ENCODE measurements at places on chromosomes 6 and 20.

DNA sequence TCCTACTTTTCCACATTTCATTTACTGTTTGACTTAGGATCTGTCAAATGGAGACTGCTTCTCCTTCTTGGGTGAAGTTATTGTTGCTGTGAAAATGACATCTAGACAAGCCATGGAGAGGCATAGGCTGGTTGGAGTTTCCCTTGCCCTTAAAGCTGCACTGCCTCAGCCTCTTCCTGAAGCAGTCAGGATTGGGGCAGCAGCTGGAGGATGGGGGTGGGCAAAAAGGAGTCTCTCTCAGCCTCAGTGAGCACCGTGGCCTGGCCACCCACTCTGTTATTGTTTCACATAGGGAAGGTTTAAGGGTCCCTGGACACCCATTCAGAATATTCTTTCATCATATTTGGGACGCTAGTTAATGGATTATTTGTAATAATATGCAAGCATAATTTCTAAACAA lies 7.7 kb upstream of the ZBTB24 start:
- no peak for DNase-seq

DNA sequence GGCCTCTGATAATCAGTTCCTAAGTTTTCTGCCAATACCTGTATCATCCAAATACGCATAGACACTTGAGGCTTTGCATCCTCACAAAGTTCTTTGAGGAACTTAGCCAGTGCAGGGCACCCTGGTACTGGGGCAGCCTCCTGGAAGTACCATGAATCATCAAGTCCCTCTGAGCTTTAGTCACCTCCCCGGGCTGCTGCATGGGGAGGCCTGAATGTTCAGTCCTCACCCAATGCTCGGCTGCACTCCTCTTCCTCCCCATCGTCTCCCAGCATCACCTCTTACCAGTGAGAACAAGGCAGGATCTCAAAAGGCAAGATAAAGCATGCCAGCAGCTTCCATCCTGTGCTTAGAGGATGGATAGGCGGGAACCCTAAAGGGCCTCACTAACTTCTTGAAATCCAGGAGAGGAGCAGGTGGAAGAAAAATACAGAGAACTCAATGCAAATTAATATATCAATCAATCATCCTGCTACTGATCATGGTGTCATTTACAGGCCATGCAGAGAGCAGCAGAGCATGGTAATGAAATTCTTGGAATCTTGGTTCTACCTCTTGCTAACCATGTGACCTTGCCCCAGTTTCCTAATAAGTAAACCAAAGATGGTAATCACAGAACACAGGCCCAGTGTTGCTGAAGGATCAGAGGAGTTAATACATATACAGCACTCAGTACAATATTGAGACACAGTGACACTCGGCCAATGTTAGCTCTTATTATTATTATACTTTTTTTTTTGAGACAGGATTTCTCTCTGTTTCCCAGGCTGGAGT lies 4.7 kb upstream of the CCN6 start:
- DNase-seq, result no peak

DNA sequence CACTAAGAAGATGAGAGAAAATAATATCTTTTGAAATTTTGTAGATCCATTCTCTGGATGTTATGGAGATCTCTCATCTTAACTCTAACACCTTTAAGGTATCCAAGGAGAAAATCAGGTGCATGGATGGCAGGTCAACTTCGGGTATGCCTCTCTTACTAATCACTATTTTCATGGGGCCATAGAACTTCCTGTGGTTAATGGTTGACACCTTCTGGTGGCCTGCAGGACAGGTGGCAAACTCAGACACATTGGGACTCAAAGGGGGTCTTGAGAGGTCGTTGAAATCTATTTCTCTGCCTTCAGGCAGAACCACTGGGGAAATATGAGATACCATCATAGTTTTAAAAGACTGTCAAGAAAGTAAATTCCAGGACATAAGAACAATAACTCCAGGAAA lies 76.5 kb downstream of the ADAT2 start:
- DNase-seq, result no peak

DNA sequence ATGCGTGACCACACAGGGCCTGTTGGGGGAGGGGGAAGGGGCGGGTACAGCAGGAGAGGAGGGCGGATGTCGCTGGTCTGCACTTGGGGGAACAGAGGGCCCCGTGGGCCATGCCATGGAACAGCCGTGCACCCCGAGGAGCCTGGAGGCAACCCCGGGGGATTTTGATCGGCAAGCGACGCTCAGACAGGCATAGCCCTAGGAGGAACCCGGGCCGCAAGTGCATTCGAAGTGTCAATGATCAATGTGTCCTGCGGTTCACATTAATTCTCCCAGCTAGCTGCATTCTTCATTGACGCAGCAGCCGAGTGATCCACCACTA lies 772.8 kb upstream of the DEFB115 start:
- no peak for DNase-seq

DNA sequence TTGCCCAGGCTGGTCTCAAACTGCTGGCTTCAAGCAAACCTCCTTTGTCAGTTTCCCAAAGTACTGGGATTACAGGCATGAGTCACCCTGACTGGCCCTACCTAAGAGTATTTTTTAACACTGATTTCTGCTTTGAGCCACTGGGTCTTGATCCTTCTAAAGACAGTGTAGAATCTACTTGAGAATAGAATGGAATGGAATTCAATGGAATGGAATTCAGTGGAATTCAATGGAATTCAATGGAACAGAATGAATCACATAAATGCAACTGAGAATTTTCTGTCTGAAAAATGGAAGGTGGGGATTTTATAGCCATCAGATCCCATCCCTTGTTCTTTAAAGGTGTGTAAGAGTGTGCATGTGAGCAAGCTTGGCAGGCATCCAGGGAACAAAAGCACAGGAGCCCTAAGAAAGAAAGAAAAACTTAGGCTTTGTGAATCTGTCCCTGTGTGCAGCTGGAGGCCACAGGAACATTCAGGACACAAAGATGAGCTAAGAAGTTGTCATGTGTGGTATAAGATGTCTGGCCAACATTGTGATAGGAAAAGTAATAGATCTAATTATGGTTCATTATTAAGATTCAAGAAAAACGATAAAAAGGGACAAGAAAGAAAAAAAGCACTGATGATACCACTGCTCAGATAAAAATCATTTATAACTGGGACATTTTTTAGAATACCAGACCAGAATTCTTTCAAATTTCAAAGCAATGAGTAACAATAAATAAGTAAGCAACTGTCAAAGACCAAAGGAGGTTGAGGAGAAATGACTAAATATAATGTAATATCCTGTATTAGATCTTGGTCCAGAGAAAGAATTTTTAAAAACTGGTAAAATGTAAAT lies 681.0 kb upstream of the GJE1 start:
- DNase-seq, result no peak

- no peak for DNase-seq
Measured at GRCh38 chr6:125722886-125723285, 26.5 kb upstream of the HEY2 start.

DNA sequence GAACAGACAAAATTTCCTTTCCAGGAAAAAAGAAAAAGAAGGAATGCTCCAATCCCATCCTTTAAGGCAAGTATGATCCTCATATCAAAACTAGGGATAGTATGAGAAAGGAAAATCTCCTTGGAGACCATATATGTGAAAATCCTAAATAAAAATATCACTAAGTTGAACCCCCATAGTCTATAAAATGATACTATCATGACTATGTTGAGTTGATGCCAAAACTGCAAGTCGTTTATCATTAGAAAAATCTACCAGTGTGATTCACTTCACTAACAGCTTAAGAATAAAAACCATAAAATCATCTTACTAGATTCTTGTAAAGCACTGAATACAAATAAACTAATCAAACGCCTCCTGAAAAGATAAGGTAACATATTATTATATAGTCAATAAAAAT lies 76.6 kb upstream of the STXBP5 start:
- DNase-seq, result peak; percentile 11

DNA sequence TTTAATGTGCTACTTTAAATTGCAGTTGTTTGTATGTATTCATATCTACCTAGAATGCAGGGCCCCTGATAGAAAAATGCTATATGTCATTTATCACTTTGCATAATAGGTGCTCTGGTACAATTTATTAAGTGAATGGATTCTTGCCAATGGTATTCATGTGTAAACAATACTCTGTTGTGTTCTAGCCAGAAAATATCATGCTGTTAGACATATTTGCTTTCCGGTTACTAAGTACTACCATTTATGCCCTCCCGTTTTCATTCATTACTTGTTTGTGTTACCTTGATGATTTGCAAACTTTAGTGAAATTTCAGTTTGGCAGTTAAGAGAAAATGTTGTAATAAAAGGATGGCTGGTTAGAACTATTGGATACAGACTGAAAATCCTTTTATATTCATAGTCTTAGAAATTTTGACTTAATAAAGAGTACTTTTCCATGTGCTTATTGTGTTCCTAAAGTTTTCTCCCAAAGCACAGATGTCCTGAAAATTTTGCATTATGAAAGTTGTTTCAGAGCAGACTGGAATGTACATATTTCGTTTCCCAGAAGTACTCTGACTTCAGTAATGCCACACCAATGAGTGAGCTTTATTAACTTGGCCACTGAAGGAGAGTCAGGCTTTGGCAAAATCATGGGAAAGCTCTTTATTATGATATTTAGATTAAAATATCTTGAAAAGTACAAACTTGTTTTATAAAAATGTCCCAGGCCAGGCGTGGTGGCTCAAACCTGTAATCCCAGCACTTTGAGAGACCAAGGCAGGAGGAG lies 31.5 kb downstream of the RPF2 start:
- no peak for DNase-seq

- DNase-seq, result no peak
Measured at GRCh38 chr6:81704700-81705099, 47.8 kb downstream of the TENT5A start.

- no peak for DNase-seq
Measured at GRCh38 chr6:40860443-40860842, 178.6 kb downstream of the UNC5CL start.

DNA sequence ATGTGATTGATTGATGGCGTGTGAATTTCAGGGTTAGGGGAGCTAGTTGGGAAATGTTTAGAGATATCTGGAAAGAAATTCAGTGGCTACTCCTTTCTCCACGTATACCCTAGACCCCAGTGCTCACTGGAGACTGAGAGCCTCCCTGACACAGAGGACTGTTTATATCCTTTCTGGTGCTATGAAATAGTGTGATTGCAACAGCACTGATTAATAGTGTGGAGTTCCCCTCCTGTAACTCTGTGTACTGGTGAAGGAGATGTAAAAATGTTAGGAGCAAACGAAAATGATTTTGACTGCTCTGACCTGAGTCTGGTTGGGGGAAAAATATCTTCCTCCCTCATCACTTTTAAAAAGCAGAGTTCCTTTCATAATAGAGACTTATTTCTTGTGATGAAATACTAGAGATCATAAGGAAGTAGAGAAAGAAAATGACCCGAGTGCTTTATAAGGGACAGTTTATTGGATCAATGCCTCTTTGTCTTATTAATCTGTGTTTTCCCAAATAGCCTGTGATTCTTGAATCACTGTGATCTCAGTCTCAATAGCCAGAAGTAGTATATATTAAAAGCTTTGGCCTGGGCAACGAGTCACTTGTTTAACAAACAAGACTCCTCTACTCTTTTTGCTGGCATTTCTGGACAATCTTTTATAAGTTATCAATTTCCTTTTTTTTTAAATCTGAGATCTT lies 92.3 kb downstream of the RNF182 start:
- DNase-seq, result no peak

GRCh38 chr6:57432919-57433684 lies 115.7 kb downstream of the PRIM2 start:
- no peak for DNase-seq

GRCh38 chr6:90807791-90808701 lies 221.2 kb upstream of the MAP3K7 start:
- DNase-seq, result no peak

- DNase-seq, result no peak
Measured at GRCh38 chr20:58482416-58482815, 32.8 kb downstream of the APCDD1L start.

- no peak for DNase-seq
Measured at GRCh38 chr20:48544402-48545339, 283.1 kb downstream of the PREX1 start.

- no peak for DNase-seq
Measured at GRCh38 chr6:33957892-33958525, 154.2 kb upstream of the MLN start.

- no peak for DNase-seq
Measured at GRCh38 chr6:141541581-141542324, 591.0 kb upstream of the GJE1 start.

- peak; percentile 3 for DNase-seq
Measured at GRCh38 chr6:74075323-74075722, 379.3 kb downstream of the CD109 start.

DNA sequence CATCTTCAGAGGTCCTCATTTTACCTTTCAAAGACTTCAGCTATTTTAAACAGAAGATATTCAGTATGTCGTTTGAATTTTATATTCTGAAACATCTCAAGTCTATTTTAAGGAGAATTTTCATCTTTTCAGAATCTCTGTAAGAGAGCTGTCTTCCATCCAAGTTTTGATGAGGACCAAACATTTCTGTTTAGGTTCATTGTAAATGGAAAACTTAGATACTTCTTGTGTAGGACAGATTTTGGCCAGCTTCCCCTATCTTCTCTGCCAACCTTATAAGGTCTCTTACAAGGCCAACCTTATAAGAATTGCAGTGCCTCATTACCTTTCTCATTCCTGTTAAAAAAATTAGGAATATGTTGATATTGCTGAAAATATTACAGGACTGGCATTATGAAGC lies 88.1 kb downstream of the AKAP7 start:
- no peak for DNase-seq

DNA sequence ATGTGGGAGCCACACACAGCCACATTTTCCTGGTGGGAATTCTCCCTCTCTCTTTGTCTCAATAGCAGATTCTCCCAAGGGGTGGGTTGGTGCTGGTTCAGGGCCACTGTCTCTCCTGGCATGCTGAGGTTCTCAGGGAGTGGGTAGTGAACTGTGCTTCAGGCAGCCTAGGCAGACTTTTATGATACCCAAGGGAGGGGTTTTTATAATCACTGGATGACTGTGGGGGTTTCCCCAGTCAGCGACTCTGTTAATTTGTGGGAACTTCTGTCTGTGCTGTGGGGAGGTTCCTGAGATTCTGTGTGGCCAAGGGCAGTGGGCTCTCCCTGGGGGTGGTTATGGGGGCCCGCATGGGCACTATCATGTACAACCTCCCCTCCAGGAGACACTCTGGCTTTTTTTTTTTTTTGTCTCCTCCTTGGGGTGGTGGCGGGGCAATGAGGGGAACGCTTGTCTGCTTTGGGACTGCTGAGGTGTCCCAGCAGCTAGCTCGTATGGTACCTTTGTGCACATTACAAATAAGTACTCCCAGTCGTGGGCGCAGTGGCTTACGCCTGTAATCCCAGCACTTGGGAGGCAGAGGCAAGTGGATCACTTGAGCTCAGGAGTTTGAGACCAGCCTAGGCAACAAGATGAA lies 10.0 kb downstream of the PTK7 start:
- DNase-seq, result no peak

DNA sequence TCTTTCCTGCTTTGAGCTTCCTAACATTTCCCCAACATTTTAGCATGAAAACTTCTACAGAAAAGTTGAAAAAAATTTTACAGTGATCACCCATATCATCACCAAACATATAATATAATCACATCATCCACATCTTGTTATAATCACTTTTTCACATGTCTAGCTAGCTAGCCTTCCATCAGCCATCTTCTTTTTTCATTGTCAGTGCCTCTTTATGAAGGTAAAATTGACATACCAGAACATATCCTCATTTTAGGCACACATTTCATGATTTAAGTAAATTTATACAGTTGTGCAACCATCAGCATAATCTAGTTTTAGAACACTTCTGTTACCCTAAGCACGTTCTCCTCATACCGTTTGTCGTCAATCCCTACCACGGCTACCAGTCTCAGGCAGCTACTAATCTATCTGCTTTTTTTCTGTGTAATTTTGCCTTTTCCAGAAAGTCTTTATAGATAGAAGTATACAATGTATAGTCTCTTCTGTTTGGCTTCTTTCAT lies 73.7 kb downstream of the VEGFA start:
- DNase-seq, result no peak

- no peak for DNase-seq
Measured at GRCh38 chr6:156650896-156651390, 126.2 kb upstream of the ARID1B start.
